ENCODE measurements at places on chromosomes 4 and X.

DNA sequence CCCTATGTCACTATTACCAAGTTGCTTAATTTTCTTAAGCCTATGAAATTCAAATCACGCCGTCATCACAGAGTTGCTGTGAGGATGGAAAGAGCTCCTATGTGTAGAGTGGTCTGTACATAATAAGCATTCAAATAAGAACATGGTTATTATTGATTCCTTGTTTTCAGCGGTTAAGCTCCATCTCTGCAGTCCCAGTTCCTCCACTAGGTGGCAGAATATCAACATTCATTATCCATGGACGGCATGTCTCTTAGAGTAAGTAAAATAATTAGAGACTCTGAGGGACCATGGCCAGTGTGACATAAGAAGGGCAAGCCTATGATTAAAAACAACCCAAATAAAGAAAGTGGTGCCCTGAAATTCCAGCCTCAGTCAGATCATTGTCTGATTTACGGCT is 132.5 kb upstream of the NHS start:
- DNase-seq: no peak

- no peak for DNase-seq
Observed at GRCh38 chr4:136934601-136935000, 597.7 kb downstream of the PCDH18 start.

DNA sequence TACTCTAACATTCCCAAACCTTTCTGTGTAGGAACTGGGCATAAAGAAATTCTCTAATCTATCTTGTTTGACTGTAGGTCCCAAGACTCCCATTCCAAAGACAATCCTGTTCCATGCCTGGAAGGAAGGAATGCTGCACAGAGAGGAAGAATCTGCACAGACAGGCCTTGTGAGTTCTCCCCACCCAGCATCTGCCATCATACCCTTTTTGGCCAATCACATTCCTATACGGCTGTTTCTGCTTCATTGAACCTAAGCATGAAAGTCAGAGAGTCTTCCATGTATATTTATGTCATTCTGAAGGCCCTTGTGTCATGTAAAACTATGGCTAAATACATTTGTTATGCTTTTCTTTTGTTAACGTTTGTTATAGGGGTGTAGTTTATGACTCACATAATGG is 667.7 kb upstream of the IGFBP7 start:
- no peak for DNase-seq

DNA sequence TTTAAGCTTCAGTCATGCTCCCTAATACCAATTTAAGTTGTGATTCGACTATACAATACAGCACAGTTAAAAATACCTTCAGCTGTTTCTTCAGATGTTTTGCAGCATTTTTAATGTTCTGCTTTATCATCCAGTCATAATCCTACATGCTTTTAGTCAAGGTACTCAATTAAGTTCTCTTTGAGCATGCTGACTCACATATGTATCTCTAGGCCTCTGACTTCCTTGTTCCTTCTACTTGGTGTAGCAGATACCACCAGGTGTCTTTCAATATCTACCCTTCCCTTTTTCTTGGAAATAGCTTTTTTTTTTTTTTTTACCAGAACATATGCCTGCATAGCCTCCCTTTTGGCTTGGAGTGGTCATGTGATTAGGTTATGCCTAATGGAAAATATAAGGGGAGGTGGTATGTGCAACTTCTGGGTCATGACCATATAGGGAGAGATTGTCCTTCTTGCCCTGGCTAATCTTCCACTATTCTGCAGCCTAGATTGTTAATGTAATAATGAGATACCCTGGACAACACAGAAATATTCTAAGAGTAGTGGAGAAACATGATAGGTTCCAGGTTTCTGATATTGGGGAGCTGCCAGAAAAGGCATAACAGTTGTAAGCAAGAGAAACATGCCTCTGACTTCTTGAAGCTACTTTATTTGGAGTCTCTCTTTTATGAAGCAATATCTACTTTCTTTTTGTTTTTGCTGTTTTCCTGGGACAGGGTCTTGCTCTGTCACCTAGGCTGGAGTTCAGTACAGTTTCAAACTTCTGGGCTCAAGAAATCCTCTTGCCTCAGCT is 737.2 kb upstream of the SLIT2 start:
- DNase-seq: no peak

- no peak for DNase-seq
Observed at GRCh38 chr4:22824091-22824490, 131.4 kb downstream of the GBA3 start.

DNA sequence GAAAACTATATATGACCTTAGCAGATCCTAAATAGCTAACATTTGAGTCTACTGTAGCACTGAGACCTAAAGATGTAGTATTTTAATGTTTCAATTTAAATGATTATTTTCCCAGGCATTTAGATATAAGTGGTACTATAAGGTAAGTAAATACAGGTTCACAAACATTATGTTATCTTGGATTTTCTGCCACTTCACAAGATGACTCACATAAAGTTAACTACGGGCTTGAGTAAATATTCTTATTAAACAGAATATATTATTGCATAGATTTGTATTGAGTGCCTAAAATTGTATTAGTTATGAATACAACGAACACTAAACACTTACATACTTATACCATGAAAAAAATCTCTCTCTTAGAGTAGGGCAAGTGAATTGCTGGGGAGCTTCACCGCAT is 34.2 kb upstream of the VCX3B start:
- no peak for DNase-seq

DNA sequence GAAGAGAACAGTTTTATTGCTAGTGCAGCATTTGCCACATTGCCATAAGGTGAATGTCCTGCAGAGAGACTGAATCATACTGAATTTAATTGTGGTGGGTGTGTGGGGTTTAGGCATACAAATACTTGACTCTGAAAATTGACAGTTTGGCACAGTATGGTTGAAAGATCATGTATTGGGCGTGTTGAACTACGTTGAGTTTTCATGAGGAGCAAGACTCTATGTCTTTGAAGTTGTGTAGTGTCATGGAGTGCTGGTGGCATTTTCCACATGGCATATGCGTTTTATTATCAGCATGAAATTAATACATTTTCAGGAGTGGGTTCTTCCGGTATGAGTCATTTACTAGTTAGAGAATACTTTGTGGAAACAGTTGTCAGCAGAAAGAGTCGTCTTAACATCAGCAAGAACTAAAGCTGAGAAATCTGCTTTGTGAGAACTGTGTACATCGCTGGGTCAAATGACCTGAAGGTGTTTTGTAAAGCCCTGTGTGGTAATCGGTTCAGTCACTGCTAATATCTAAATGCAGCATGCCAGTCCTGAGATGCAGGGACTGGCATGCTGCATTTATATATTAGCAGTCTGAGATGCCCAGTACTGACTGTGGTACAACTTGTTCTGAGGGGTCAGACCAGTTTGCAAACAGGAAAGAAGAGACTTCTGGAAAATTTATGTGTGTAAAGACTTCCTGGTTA is 50.3 kb downstream of the ARHGAP10 start:
- DNase-seq: no peak

- DNase-seq: no peak
Observed at GRCh38 chr4:85826060-85826678, 351.2 kb downstream of the ARHGAP24 start.

- no peak for DNase-seq
Observed at GRCh38 chr4:54495641-54496040, 162.1 kb upstream of the KIT start.

GRCh38 chrX:13469963-13470684 is 99.3 kb upstream of the EGFL6 start:
- DNase-seq: no peak

DNA sequence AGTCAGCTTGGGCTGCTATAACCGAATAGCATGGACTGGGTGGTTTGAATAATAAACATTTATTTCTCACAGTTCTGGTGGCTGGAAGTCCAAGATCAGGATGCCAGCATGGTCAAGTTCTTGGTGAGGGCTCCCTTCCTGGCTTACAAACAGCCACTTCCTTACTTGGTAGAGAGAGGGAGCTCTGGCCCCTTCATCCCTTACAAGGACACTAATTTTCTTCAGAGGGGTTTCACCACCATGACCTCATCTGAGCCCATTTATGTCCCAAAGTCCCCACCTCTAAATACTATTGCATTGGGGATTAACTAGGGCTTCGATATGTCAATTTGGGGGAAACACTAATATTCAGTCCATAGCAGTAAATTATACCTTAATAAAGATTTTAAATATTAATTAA is 61.8 kb downstream of the CLNK start:
- no peak for DNase-seq

DNA sequence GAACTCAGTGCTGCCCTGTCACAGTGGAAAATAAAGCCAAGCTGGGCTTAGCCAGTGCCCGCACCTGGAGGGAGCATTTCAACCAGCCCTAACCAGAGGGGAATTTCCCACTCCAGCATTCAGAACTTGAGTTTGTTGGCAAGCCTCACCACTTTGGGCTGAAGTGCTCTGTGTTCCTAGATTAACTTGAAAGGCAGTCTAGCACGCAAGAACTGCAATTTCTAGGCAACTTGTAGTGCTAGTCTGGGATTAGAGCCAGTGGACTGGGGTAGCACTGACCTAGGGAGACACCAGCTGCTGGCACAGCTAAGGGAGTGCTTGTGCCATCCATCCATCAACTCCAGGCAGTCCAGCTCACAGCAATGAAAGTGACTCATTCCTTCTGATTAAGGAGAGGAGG is 1060.6 kb upstream of the GRID2 start:
- no peak for DNase-seq

DNA sequence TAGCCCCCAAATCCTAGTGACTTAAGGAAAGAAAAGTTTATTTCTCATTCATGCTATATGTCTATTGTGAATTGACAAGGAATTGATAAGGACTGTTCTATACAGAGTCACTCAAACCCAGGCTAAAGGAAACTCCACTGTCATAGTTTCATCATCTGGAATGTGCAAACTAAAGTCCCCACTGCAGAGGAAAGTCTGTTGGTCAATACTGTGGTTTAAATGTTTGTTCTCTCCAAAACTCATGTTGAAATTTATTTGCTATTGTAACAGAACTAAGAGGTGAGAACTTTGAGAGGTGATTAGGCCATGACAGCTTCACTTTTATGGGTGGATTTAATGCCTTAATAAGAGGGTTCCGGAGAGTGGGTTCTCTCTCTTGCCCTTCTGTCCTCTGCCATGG is 149.6 kb downstream of the COX18 start:
- no peak for DNase-seq

- no peak for DNase-seq
Observed at GRCh38 chr4:166311169-166311568, 438.1 kb downstream of the TLL1 start.

DNA sequence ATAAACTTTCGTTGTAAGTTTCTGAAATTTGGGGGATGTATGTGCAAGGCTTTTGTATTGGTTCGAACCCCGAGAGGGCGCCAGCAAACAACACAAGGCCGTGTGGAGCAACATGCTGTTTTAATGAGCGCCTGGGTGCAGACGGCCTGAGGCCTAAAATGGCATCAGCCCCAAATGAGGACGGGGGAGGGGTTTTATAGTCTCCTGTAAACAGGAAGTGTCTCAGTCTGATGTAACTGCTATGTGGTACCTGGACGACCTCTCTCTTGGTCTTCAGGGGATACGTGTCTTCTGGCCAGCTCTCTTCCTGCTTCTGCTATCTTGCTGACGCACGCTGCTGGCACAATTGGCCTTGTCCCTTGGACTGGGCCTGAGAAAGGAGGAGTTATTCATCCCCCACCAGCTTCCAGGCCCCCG is 1348.0 kb downstream of the ADGRL3 start:
- DNase-seq: no peak

GRCh38 chrX:22577181-22577580 is 304.5 kb downstream of the CBLL2 start:
- DNase-seq: no peak

GRCh38 chr4:1211371-1211770 is 37.6 kb downstream of the CTBP1 start:
- no peak for DNase-seq

DNA sequence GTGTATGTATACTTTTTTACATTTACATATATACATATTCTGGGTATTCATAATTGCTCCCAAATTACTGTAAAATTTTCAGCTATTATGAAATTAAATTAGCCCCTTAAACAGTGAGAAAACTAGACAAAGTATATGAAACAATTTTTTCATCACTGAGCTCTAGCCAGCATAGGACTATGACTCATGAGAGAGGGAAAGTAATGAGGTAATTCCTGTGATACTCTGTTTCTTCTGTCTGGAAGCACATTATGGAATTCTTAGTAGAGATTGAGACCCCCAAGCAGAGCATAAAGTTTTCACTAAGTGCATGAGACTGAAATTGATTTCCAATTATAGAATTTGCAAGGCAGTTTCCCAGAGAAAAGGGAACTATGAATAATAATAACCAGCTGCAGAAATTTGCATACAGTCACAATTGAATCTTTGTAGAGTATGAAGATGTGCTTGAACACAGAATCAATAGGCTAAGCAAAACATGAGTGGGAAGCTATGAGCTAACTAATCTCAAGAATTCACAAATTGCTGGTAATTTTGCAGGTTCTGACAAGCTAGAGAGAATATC is 779.3 kb downstream of the ARAP2 start:
- no peak for DNase-seq

- DNase-seq: no peak
Observed at GRCh38 chr4:89657931-89658700, 178.8 kb downstream of the SNCA start.

GRCh38 chr4:88211473-88212252 is 53.2 kb upstream of the ABCG2 start:
- DNase-seq: no peak

GRCh38 chr4:98170035-98170434 is 26.8 kb upstream of the STPG2 start:
- no peak for DNase-seq

- DNase-seq: no peak
Observed at GRCh38 chrX:40009890-40010289, 87.9 kb downstream of the BCOR start.

DNA sequence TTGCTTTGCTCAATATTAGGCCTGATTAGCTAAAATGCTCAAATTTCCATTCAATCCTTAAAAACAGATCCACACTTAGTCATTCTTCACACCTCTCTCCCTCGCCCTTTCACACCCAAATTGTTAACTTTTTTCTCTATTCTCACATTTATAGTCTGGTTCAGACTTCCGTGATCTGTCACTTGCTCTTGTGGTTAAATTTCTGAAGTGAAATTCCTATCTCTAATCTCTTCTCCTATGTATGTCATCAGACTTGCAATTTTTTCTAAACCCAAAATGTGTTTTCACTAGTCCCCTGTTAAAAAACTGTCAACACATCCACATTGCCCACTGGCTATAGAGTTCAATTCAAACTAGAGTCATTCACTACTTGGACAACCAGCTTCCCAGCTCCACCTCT is 63.2 kb downstream of the SNCA start:
- no peak for DNase-seq

DNA sequence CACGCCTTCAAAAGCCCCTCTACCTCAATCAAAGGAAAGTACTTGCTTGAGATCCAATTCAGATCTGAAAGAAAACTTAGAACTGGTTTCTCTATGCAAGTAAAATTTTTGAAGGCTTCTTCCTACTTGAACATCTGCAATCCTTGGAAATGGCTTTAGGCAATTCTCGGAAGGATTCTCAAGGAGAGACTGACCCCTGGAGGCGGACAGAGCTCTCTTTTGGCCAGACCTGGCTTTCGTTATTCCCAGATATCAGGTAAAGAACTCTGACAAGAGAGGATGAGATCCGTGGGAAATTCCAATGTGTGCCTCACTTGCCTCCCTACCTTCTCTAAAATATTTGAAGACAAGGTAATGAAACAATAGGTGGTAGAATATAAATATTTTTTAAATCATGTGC is 670.3 kb upstream of the FAM241A start:
- DNase-seq: no peak

GRCh38 chrX:56817179-56817578 is 88.1 kb downstream of the NBDY start:
- DNase-seq: no peak
